Upper lobe of left lung (tissue), 6 donors: ENCODE measurements at places on chromosomes 12 and 14. TPM values are rescaled to one million over a fixed set of nuclear protein-coding genes. Genes with fewer than 3 reads are reported as not detected.

DNA sequence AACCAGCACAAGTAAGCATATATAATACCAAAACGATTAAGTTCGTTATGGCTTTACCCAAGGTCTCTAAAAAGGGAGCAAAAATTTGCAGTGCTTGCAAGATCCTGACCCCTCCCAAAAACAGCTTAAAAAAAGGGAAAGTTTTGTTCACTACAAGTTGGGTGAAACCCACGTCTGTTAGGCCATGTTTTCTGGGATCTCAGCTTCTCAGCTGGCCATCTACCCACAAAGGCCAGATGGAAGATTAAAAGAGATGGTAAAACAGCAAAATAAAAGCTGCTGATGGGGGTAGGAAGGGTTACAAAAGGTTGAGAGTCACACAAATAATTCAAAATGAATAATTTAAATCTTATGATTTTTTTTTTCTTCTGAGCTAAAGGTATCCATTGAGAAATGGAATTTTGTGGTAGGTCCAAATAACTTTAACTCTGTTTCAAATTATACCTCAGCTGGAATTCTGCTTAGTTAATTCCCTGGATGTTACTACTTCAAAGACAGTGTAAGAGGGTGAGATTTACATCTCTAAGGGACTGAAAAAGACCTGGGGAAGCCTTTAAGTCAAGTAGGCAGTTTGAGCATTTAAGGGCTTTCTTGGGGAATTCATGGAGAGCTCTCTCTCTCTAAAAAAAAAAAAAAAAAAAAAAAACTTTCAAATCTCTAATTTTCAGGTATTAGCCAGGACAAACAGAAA is 185.6 kb upstream of the NAV3 start:
- H3K4me3 ChIP-seq = no peak overlapping the region
- no peak for DNase-seq
- H3K27ac ChIP-seq = no peak overlapping the region
- no peaks in the 10 kb centered on the region for H3K36me3 ChIP-seq
- no peaks in the 10 kb centered on the region for H3K27me3 ChIP-seq

DNA sequence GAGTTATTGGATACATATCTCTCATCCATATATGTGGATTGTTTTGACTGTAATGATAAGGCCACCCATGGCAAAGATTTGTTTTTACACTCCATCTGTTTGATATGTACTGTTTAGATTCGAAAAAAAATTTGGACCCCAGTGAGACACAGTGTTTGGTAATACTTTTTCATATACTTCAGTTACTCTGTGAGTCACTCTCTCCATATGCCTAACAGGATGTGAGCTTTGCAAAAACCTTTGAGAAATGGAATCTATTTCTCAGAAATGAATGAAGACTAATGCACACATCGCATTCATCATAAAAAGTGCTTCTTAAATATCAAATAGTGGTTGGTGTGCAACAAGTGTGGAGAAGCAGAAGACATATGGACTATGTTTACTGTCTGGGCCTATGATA is 781.5 kb downstream of the SLC6A15 start:
- no peak overlapping the region for H3K27ac ChIP-seq
- H3K4me1 ChIP-seq = no peaks in the 10 kb centered on the region
- H3K27me3 ChIP-seq = no peaks in the 10 kb centered on the region
- H3K36me3 ChIP-seq = no peaks in the 10 kb centered on the region
- DNase-seq = no peak

- no peak overlapping the region for H3K4me3 ChIP-seq
- H3K27me3 ChIP-seq = no peaks in the 10 kb centered on the region
- DNase-seq = no peak
- H3K4me1 ChIP-seq = no peaks in the 10 kb centered on the region
Observed at GRCh38 chr14:69594846-69595245, 16.6 kb upstream of the SUSD6 start.

- no peaks in the 10 kb centered on the region for H3K27me3 ChIP-seq
- no peaks in the 10 kb centered on the region for H3K36me3 ChIP-seq
- H3K27ac ChIP-seq = no peak overlapping the region
- no peaks in the 10 kb centered on the region for H3K4me1 ChIP-seq
- no peak for DNase-seq
- H3K4me3 ChIP-seq = no peak overlapping the region
Observed at GRCh38 chr12:11568155-11568761, 81.2 kb upstream of the ETV6 start.

GRCh38 chr12:52052468-52053186 is 1.4 kb downstream of the NR4A1 start:
- H3K4me3 ChIP-seq = peak overlapping the region; percentile 49
- peaks cover 39% of the 10 kb centered on the region for H3K4me1 ChIP-seq
- DNase-seq = peak; percentile 63
- no peaks in the 10 kb centered on the region for H3K27me3 ChIP-seq
- H3K27ac ChIP-seq = peak overlapping the region; percentile 99
- H3K36me3 ChIP-seq = peaks cover 41% of the 10 kb centered on the region

- H3K4me3 ChIP-seq = no peak overlapping the region
- H3K36me3 ChIP-seq = no peaks in the 10 kb centered on the region
- peaks cover 6% of the 10 kb centered on the region for H3K4me1 ChIP-seq
Observed at GRCh38 chr12:96386794-96387193, 13.4 kb downstream of the CDK17 start.

DNA sequence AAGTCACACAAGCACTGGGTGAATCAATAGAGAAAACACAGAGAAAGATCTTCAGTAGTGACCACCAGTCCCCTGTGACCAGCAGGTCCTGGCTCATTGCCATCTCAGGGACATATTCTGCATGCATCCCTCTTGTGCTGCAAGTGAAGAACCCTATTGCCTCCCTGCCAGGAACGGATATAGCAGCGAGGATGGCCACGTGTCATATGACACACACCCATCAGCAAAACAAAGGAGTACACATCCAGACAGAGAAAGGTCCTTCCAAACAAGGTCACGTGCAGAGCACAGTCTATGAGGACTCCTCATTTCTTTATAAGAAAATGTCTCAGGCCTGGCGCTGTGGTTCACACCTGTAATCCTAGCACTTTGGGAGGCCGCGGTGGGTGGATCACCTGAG is 638.4 kb downstream of the FLRT2 start:
- H3K36me3 ChIP-seq = no peaks in the 10 kb centered on the region
- no peak overlapping the region for H3K27ac ChIP-seq
- no peaks in the 10 kb centered on the region for H3K4me1 ChIP-seq
- no peak overlapping the region for H3K4me3 ChIP-seq

DNA sequence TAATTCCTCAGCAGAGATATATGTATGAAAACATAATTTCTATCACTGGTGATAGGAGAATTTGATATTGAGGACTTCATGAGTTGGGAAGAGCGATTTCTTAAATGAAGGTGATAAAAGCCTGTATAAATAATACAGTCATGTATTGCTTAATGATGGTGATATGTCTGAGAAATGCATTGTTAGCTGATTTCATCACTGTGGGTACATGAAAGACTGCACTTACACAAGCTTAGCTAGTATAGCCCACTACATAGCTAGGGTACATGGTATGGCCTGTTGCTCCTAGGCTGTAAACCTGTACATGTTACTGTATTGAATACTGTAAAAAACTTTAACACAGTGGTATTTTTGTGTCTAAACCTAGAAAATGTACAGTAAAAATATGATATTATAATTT is 63.4 kb downstream of the ANO4 start:
- no peaks in the 10 kb centered on the region for H3K4me1 ChIP-seq
- no peak for DNase-seq
- no peaks in the 10 kb centered on the region for H3K27me3 ChIP-seq
- no peak overlapping the region for H3K27ac ChIP-seq

GRCh38 chr14:60722357-60723115 is 1.6 kb downstream of the SIX4 start:
- H3K27ac ChIP-seq = no peak overlapping the region
- peaks cover 20% of the 10 kb centered on the region for H3K4me1 ChIP-seq
- H3K27me3 ChIP-seq = peaks cover 26% of the 10 kb centered on the region

DNA sequence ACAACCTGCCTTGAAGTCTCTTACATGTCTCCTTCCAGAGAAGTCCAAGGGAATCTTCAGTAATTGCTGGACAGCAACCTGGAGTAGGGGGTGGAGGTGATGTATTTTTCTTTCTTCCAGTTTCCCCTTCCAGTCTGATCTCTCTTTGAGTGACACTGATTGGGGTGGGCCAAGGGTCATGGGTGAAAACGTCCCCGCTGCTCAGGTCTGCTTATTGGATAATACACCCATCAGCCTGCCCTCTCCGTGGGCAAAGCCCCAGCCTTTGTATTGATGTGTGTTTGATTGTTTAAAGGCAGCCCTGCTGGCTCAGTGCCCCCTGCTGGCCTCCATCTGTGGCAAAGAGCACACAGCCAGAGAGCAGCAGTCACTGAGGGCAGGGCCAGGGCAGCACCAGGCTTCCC is 35.7 kb upstream of the ATP2A2 start:
- no peaks in the 10 kb centered on the region for H3K36me3 ChIP-seq
- no peak for DNase-seq
- H3K4me3 ChIP-seq = no peak overlapping the region
- H3K4me1 ChIP-seq = peaks cover 22% of the 10 kb centered on the region

DNA sequence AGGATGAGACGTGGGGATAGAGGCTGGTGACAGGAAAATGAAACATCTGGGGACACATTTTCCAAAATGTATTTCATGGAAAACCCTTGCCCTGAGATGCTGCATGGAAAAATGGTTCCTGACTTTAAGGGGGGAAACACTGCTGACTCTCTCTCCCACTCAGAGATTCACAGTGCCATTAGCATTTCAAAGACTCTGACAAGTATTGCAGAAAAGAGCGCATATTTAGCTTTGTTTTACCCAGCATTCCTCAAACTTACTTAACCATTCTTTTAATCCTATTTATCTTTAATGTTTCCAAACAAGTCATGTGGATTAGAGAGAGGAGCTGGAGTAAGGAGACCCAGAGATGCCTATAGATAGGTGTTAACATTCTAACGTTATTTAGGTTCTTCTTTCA is 141.8 kb upstream of the DYRK2 start:
- no peak overlapping the region for H3K4me3 ChIP-seq
- H3K27me3 ChIP-seq = no peaks in the 10 kb centered on the region
- no peak for DNase-seq
- no peaks in the 10 kb centered on the region for H3K36me3 ChIP-seq
- no peak overlapping the region for H3K27ac ChIP-seq
- H3K4me1 ChIP-seq = no peaks in the 10 kb centered on the region

GRCh38 chr12:42285431-42285830 is 40.5 kb downstream of the ZCRB1 start:
- H3K4me1 ChIP-seq = no peaks in the 10 kb centered on the region
- H3K27me3 ChIP-seq = no peaks in the 10 kb centered on the region
- H3K36me3 ChIP-seq = no peaks in the 10 kb centered on the region

DNA sequence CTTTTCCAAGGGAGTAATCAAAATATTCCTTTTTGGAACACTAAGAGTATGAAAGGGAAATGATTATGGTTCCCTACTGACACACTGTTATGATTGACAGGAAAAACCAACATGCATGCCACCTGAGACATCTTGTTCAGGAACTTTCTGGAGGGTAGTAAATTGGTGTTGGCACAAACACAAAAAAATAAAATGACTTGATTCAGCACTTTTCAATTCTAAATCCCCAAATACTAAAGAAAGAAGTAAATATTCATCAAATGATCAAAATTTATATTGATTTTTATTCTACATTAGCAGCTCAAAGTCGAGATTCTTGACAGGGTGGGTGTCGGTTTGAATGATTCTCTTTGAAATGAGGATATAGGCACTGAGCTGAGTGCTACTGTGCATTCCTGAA is 271.4 kb upstream of the NPAS3 start:
- no peak overlapping the region for H3K4me3 ChIP-seq
- DNase-seq = no peak
- no peaks in the 10 kb centered on the region for H3K36me3 ChIP-seq
- H3K27me3 ChIP-seq = no peaks in the 10 kb centered on the region

GRCh38 chr12:111411185-111411764 is 5.6 kb downstream of the SH2B3 start:
- H3K4me3 ChIP-seq = no peak overlapping the region
- H3K36me3 ChIP-seq = peaks cover 5% of the 10 kb centered on the region
- peak overlapping the region; percentile 69 for H3K27ac ChIP-seq
- DNase-seq = no peak
- H3K4me1 ChIP-seq = peaks cover 65% of the 10 kb centered on the region

DNA sequence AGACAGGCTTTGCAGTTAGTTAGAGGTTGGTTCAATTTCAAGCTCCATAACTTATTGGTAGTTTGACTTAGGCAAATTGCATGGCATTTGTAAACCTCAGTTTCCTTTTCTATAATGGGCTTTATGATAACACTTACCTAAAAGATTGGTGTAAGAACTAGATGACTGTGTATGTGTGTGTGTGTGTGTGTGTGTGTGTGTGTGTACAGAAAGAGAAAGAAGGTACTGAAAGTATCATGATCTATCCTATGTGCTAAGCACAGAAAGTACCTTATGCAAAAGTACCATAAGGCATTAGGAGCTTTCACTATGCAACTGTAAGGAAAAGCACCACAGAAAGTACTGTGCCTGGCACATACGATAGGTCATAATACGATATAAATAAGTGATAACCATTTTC is 304.3 kb upstream of the KITLG start:
- H3K4me3 ChIP-seq = no peak overlapping the region
- no peaks in the 10 kb centered on the region for H3K27me3 ChIP-seq
- H3K36me3 ChIP-seq = no peaks in the 10 kb centered on the region
- DNase-seq = no peak
- no peak overlapping the region for H3K27ac ChIP-seq

DNA sequence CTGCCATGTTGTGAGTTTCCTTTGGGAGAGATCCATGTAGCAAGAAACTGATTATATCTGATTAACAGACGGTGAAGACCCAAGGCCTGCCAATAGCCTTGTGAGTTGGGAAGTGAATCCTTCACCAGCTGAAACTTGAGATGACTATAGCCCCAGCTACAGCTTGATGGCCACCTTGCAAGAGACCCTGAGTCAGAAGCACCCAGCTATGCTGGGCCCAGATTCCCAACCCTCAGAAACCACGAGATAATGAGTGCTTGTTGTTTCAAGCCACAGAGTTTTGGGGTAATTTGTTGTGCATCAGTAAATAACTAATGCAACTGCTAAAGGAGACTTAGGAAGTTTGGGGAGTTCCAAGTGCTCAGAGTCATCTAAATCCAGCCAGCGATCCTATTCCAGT is 80.3 kb downstream of the AVPR1A start:
- no peak overlapping the region for H3K27ac ChIP-seq
- H3K4me1 ChIP-seq = no peaks in the 10 kb centered on the region
- DNase-seq = no peak
- no peaks in the 10 kb centered on the region for H3K27me3 ChIP-seq
- H3K36me3 ChIP-seq = no peaks in the 10 kb centered on the region

GRCh38 chr12:114995891-114996290 is 311.9 kb upstream of the TBX3 start:
- no peak overlapping the region for H3K4me3 ChIP-seq
- H3K4me1 ChIP-seq = no peaks in the 10 kb centered on the region
- H3K36me3 ChIP-seq = no peaks in the 10 kb centered on the region
- no peak for DNase-seq
- H3K27me3 ChIP-seq = no peaks in the 10 kb centered on the region

DNA sequence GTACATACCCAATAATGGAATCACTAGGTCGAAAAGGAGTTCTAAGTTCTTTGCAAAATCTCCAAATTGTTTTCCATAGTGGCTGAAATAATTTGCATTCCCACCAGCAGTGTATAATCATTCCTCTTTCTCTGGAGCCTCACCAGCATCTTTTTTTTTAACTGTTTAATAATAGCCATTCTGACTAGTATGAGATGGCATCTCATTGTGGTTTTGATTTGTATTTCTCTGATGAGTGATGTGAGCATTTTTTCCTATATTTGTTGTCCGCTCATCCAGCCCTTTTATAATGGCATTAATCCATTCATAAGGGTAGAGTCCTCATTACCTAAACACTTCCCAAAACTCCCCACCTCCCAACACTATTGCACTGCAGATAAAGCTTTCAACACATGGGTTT is 278.3 kb downstream of the SEC23A start:
- H3K27ac ChIP-seq = no peak overlapping the region
- DNase-seq = no peak
- no peaks in the 10 kb centered on the region for H3K36me3 ChIP-seq
- no peaks in the 10 kb centered on the region for H3K27me3 ChIP-seq

Gene PCBP2
- 346 TPM for total RNA-seq

Gene KRT81
- total RNA-seq = 0.57 TPM

Gene TAS2R50
- 1.0 TPM for total RNA-seq

Gene BRF1
- 41.2 TPM for total RNA-seq

Gene ADAM21
- not detected for total RNA-seq

Gene CBLN3
- total RNA-seq = 2.8 TPM

Gene ITPK1
- 41.9 TPM for total RNA-seq
